ENCODE measurements at places on chromosomes 2 and 18.
A peak's percentile ranks its signal among the peaks of the same experiment; 100 is the strongest.

DNA sequence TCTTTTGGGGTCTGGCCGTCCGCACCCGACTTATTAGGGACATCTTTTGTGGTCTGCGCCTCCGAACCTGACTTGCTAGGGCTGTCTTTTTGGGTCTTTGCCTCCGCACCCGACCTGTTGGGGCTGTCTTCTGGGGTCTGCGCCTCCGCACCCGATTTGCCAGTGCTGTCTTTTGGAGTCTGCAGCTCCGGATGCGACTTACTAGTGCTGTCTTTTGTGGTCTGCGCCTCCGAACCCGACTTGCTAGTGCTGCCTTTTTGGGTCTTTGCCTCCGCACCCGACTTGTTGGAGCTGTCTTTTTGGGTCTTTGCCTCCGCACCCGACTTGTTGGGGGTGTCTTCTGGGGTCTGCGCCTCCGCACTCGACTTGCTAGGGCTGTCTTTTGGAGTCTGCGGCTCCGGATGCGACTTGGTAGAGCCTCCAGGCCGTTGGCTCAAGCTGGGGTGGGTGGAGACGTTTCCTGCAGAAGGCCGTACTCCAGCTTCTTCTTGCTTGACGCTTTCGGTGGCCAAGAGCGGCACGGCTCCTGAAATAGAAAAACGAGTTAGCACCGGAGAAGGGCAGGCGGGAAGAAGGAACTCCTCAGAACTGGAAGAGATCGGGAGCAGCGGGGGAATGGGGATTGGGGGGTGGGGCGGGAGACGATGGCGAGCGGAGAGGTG, 498 bp downstream of the TGOLN2 start:
- peak; percentile 67 for DNase-seq

DNA sequence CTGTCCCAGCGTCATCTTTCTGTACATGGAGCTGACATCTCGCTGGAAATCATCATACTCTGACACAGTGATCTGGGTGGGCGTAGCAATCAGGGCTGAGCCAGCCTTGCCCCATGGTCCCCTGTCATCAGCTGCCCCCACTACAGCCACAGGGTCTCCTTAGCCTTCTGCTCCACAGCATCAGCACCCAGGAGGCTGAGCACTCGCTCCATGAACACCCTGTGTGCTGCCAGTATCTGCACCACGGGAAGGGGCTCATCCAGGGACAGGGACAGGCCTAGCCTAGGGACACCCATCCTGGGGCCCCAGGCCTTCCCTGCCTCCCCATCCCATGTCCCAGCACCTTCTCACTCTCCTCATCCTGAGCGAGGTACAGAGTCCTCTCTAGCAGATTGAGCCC, 11.4 kb downstream of the ALPG start:
- DNase-seq = no peak

GRCh38 chr2:168243061-168243460, 4.3 kb downstream of the STK39 start:
- DNase-seq = no peak

DNA sequence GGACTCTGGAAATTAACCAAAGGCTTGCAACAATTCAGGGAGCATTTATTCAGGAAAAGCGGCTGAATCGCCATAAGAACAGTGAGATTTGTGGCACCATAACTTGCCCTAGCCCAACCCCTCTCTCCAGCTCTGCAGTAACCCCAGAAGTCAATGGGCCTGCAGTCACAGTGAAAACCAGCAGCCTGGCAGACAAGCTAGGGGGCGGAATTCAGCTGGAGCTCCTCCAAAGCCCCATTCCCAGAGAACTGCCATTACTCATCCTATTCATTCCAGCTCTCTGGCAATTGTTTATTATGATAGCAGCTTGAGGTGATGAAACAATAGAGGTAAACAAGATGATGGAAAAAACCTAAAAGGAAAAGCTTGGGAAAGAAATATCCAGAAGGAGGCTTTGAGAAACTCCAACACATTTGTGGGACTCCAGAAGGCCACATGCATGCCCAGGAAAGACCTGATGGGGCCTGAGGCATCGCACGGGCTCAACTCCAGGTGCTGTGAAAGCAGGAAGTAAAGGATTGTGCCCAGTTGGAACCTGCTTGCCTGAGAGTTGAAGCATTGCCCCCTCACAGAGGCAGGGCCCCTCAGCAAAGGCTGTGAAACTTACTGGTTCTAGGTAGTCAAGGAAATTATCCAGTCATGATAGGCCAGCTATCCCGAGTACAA, 126.7 kb downstream of the TWIST2 start:
- DNase-seq = no peak

DNA sequence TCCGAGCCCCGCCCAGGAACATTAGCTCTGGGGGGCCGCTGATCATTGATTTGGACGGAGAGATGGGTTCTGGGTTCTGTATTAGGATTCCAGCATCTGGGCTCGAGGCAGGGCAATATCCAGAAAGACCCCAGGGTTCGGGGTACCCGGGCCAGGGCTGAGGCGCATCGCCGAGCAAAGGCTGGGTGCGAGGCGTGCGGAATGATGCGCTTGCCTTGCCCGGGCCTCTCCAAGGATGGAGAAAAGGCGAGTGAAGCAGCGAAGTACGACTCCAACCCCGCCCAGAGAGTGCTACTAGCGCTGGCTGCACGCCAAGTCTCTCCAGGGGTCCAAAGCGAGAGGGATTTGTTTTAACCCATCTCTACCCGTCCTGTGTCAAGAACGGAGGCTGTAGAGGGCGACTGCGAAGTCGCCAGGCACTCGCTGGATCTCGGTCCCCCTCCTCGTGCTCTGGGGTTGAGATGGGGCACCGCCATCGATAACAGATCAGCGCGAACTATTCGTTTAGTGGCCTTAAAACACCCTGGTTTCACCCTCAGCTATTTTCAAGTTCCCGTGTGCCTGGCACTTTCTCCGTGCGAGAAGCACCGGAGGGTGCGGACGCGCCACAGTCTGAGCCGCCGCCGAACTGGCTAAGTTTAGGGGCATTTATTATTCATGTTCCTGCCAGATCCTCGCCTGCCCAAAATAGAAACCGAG, 1.9 kb downstream of the ADCYAP1 start:
- DNase-seq = no peak

- no peak for DNase-seq
These were observed 32.5 kb upstream of the FHOD3 start for GRCh38 chr18:36265015-36265414.

GRCh38 chr2:55620123-55620779, 2.8 kb upstream of the PPP4R3B start:
- DNase-seq = peak; percentile 28

DNA sequence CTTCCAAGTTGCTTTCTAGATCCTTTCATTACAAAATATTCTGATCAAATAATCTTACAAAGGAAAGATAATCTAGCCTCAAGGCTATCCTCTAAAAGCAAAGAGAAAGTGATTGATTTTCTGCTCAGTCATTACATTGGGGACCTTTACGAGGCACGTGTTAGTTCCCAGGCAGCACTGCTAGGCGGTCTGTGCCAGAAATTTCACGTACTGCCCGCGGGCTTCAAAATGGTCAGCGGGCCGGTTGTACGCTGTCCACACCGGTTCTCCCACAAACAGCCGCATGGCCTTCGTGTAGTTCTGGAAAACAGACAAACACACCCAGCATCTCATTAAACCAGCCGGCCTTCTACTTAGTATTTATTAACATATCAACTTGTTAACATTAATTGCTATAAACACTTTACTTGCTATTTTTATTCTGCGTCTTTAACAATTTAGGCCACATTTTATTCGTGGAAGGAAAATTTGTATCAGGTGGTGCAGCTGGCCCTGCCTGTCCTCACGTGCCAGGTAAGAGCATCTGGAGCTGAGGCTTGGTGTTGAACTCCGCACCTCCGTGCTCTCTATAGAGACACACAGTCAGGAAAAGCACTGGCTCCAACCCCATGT, 20.4 kb downstream of the ADI1 start:
- DNase-seq = no peak

GRCh38 chr2:207501802-207502576, 27.8 kb upstream of the CREB1 start:
- peak; percentile 39 for DNase-seq

GRCh38 chr18:66616523-66616983, 12.7 kb upstream of the CDH19 start:
- DNase-seq = no peak

GRCh38 chr2:177165721-177166711, 46.6 kb upstream of the HNRNPA3 start:
- DNase-seq = peak; percentile 84

DNA sequence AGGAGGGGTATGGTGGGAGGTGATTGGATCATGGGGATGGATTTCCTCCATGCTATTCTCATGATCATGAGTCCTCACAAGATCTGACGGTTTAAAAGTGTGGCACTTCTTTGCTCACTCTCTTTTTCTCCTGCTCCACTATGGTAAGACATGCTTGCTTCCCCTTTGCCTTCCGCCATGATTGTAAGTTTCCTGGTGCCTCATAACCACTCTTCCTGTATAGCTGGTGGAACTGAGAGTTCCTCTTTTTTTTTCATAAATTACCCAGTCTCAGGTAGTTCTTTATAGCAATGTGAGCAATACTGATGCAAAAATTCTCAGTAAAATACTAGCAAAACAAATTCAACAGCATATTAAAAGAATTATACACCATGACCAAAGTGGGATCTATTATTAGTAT, 728.5 kb upstream of the SLC8A1 start:
- DNase-seq = no peak

- DNase-seq = no peak
These were observed 847.9 kb upstream of the CHAC2 start for GRCh38 chr2:52919673-52920072.

GRCh38 chr2:148918554-148918953, 43.5 kb downstream of the KIF5C start:
- DNase-seq = no peak

GRCh38 chr2:220708366-220708765, 863.7 kb downstream of the EPHA4 start:
- no peak for DNase-seq

DNA sequence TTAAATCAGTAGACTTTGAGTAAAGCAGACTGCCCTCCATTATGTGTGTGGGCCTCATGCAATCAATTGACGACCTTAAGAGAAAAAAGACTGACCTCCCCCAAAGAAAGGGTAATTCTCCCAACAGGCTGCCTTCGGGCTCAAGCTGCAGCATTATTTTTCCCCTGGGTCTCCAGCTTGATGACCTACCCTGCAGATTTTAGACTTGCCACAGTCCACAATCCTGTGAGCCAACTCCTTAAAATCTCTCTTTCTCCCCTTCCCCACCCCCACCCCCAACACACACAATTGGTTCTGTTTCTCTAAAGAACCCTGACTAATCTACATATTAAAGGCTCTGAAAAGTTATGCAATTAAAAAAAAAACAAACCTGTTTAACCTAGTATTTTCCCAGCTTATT, 89.4 kb downstream of the RNF152 start:
- no peak for DNase-seq

GRCh38 chr18:3323900-3324299, 62.0 kb downstream of the MYL12B start:
- peak; percentile 8 for DNase-seq

DNA sequence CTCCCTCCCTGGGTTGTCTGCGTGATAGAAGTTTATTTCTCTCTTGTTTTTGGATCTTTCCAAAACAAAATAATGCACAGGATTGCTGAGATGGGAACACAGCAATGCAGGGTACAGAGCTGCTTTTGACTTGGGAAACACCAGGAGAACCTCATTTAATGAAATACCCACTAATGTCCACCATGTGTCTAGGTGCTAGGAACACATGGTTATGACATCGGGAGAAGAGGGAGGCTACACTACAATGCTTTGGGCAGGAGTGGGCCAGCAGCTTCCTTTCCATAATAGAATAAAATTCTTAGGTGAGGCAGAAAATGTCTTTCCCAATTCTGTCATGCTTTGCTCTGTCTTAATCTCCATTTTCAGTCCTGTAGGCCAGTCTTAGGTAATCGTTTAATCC, 29.2 kb upstream of the KCNF1 start:
- DNase-seq = no peak

- DNase-seq = no peak
These were observed 30.1 kb downstream of the GREB1L start for GRCh38 chr18:21272016-21272579.

DNA sequence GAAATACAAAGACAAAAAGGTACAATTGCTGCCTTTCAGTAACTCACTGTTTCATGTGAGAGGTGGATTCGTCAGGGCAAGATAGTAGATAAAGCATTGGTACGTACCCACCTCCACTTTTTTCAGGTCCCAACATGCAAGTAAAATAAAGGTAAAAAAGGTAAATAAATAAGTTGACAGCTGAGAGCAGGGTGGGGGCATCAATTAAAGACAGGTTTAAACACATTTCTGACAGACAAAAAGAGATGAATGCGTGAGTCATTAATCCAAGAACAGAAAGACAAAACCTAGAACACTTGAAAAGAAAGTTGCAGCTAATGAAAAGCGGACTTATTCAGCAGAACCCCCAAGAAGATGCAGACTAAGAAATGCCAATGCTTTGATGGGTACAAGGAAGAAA, 979.6 kb upstream of the CDH2 start:
- no peak for DNase-seq

GRCh38 chr2:62596061-62596921, 90.3 kb upstream of the TMEM17 start:
- DNase-seq = no peak

GRCh38 chr18:47120428-47120827, 29.9 kb downstream of the HDHD2 start:
- DNase-seq = no peak

GRCh38 chr2:223054193-223054781, 2.3 kb downstream of the KCNE4 start:
- DNase-seq = no peak

DNA sequence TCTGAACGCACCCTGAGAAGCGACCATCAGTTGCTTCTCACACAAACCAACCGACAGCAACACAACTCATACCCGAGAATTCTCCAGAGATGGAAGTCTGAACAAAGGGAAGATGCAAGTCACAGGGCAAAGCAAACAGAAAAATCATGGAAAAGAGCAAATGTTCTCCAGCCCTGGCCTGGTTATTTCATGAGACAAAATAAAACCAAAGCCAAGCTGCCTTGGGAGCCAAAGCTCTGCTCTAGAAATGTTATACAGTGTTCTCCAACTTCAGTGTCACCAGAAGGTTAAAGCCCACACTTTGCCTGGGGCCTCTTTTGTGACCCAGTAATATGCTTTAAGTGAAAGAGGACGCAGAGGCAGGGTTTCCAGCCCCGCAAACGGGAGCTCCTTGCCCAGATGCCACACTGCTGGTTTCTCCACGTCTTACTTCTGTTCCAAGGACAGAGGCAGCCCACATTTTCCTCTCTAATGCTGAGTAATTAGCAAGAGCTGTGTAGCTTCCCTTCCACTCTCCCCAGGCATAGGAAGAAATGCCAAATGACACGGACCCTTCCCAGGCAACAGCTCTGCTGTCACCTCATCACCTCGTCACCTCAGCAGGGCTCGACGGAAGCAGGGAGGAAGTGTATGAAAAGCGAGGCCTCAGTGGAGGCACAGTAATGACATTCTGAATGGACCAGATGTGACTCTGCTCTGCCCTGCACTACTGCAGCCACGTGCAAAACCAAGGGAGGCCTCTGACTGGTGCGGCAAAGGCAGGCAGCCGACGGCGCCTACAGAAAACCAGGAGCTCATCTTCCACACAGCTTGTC, 64.7 kb downstream of the FBXO15 start:
- DNase-seq = no peak

- DNase-seq = no peak
These were observed 216.5 kb downstream of the KLHL29 start for GRCh38 chr2:23601301-23601965.

Measured in B cell (primary cell).